ENCODE measurements at places on chromosomes 6 and 20.
A peak's percentile ranks its signal among the peaks of the same experiment; 100 is the strongest.

DNA sequence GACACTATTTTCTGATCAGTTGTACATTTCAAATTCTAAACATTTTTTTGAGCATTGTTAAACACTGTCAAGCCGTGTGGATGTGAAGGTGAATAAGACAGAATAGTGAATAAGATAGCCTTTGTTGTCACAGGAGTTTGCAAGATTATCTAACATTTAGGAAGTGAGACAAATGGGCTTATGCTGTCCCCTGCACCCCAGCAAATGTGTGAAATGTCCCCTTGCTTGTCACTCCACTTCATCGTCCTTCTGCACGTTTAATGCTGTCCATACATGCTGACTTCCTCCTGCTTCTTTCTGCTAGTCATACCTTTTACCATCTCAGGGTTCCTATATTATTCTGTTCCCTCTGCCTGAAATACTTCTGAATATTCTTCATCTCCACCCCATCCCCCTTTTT lies 62.6 kb downstream of the CBFA2T2 start:
- DNase-seq = no peak

GRCh38 chr20:6719369-6719721 lies 48.1 kb upstream of the BMP2 start:
- DNase-seq = no peak

DNA sequence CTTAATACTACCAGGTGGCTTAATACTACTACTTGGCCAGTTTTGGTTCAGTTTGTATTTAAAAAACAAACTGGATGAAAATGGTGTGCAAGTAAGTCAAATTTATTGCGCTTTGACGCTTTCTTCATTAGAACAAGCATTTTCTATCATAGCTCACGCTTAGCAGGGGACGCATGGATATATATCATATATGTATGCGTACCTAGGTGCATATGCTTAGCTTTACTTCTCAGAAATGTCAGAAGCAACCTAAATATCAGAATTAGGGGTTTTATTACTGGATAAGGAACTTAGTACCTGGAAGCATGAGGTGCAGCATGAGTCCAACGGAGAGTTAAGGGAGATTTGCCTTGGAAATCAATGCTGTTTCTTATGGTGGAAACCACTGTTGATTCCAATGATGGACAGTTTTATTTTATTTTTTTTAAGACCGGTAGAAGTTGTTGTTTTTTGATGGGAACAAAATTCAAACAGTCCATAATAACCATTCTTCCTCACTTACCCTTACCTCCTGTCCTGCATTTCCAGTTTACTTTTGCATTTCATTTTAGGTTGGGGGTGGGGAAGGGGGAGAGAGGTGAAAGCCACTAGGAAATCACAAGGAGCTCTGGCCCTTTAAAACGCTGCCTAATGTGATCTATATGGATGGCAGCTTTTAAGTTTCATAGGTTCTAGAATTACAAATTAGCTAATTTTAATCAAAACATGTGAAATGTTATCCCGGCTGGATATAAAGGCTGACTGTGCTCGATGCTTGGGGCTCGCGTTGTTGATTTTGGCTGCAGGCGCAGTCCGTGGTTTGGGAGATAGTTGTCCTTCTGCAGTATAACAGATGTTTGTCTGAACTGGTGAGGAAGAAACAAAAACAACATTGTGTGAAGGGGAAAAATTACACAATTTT lies 2.1 kb downstream of the SOBP start:
- DNase-seq = peak; percentile 66

- DNase-seq = peak; percentile 22
These were observed 26.2 kb upstream of the LRRC1 start for GRCh38 chr6:53768636-53769035.

DNA sequence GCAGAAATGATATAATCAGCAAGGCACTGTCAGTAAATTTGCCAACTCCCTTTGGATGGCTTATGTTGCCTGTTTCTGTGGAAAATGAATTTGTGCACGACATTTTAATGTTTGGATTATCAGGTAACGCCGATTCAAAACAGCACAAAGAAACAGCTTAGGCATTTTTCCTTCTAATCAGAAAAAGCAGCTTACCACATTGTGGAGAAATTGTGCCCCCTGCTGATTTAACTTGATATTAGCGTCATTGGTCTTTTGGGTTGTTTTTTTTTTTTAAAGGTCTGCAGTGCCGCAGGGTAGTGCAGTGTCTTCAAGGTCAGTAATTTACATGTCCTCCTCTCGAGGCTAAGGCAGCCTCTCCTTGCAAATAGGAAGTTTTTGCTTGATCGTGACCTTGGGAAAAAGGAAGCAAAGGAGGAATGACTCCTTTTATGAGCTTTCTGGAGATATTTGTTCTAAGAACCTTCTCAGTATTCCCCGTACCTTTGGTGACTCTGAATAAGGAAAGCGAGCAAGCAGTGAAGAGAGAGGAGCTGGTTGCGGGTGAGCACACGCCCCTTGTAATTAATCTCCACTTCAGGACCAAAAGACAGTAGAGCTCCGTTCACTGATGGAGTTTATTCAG lies 79.1 kb downstream of the ELOVL4 start:
- DNase-seq = peak; percentile 70

All from fibroblast of skin of right biceps (primary cell).